H1 (cell line): ENCODE measurements at places on chromosomes 3 and 15.

- no peaks in the 10 kb centered on the region for H3K27me3 ChIP-seq
- no peak overlapping the region for H3K4me3 ChIP-seq
- H3K36me3 ChIP-seq: no peaks in the 10 kb centered on the region
- no peak for DNase-seq
- H3K27ac ChIP-seq: no peak overlapping the region
Observed at GRCh38 chr3:61520966-61521628, 40.3 kb upstream of the PTPRG start.

DNA sequence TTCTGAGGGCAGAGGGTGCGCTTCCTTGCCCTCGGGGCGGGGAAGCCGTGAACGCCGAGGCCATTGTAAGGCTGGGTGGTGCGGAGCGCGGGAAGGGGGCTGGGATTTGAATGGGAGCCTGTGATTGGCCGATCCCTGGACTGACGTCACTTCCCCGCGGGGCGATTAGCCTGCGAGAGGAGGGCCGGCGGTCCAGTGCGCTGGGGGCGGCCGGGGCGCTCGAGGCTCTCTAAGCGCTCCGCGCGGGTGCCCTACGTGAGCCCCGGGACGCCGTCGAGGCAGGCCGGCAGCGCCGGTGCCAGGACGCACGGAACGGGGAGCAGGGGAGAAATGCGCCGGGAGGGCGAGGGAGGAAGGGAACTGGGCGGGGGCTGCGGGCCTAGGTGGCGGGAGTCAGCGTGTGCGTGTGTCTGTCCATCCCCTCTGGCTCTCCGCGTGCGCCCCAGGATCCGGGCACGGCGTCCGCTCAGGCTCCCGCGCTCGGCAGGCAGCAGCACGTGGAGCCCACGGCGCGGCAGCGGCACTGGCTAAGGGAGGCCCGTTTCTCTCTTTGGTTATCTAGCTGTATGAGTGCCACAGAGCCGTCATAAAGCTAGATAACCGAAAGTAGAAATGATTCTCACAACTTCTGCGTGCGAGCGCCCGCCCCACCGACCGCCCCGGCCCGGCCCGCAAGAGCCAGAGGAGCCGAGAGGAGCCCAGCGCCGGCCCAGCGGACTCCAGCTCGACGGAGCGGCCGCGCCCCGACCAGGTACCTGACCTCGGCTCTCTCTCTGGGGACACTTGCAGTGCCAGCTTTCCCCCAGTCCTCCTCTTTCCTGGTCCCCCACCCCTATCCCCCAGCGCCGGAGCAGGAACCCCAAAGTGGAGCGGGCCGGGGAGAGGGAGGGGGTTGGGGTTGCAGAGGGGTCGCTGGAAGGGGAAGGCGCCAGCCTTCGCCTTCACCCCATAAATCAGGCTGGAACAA, 33.1 kb upstream of the POLG start:
- H3K36me3 ChIP-seq: no peaks in the 10 kb centered on the region
- peaks cover 100% of the 10 kb centered on the region for H3K27me3 ChIP-seq
- H3K4me3 ChIP-seq: peak overlapping the region; percentile 50
- no peak overlapping the region for H3K27ac ChIP-seq
- peaks cover 3% of the 10 kb centered on the region for H3K4me1 ChIP-seq

DNA sequence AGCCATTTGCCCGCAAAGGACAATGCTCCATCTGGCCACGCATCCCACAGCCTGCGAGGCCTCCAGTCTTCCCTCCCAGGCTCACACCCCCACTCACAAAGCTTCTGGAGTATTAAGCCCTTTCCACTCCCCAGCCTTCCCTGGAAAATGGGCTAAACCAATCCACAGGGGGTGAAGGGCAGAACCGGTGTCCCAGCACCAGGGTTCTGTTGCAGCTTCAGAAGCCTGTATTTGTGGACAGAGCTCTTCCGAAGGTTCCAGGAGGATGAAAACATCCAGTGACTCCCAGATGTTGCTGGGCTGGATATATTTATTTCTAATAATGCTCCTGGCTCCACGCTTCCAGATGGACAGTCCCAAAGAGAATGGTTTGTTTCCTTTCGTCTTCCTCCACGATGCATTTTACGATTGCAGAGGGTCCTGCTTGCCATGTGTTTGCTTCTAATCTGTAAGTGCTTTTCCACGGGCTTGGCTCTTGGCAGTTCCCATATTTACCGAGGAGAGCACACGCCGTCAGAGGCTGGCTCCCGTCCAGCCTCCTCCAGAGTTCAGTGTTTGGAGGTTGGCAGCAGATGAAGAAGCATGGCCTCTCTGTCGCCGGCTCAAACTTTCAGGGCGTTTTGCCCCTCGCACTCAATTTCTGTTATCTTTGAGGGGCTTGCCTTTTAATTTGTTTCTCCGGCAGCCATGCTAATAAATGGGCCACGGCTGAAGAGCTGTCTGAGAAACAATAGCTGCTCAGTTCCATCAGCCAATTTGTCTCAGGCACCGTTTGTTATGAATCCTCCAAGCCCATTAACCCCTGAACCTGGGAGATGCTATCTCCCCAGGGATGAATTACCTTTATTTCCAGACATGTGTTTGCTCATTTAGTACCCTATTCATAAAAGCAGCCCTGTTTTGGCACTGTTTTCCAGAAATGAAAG, 367.9 kb upstream of the PROK2 start:
- DNase-seq: no peak
- H3K36me3 ChIP-seq: no peaks in the 10 kb centered on the region
- H3K27me3 ChIP-seq: no peaks in the 10 kb centered on the region
- H3K4me3 ChIP-seq: no peak overlapping the region
- no peaks in the 10 kb centered on the region for H3K4me1 ChIP-seq

GRCh38 chr3:158925021-158925420, 123.2 kb downstream of the MFSD1 start:
- H3K4me1 ChIP-seq: no peaks in the 10 kb centered on the region
- no peaks in the 10 kb centered on the region for H3K27me3 ChIP-seq
- no peak for DNase-seq
- H3K4me3 ChIP-seq: no peak overlapping the region

DNA sequence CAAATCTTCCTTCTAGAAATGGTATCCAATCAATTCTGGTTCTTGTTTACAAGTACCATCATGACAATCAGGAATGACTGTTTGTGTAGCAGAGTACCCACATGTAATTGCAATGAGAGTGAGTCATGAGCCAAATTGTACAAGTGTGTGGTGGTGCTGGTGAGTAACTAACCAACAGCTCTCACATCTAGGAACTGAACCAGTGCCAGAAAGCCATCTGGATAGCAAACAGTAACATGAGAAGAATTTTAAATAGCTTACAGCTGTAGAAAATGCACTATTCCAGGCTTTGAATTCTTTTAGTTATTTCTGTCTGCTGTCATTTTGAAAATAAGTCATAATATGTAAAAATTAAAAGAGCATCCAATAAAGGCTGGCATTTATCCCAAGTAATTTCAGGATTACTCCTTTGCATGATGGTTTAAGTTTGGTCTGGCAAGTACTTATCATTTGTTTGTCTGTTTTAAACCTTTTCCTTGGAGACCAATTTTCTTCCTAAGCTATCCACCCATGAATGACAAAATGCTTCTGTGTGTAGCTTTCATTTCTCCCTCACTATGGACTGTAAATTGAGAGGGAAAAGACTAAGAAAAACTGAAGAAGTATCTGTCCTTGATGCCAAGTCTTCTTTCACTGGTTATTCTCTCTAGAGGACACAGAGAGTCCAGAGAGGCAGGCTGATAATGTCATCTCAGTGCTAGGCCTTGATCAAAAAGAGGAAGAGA, 60.0 kb downstream of the PIK3CB start:
- peak; percentile 4 for DNase-seq
- H3K4me3 ChIP-seq: no peak overlapping the region
- no peaks in the 10 kb centered on the region for H3K4me1 ChIP-seq

GRCh38 chr15:66619152-66619903, 53.5 kb upstream of the LCTL start:
- no peaks in the 10 kb centered on the region for H3K36me3 ChIP-seq
- H3K4me1 ChIP-seq: peaks cover 18% of the 10 kb centered on the region
- H3K4me3 ChIP-seq: no peak overlapping the region
- H3K27ac ChIP-seq: no peak overlapping the region

DNA sequence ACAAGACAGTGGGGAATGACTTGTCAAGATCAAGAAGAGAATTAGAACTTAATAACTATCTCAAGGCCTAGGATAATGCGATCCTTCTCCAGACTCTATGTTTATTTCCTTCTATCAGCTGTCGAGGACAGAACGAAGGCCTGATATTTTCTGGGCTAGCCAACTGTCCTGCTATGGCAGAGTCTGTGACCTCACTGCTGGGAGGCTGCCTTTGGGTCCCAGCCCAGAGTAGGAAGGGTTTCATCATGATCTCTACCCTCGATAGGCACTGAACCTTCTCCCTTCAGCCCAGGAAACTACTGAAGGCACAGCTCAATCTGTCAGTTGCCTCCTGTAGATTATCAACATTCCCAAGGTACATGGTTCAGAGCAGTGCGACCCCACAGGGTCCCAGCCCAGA, 237.2 kb downstream of the ATP8B4 start:
- H3K27ac ChIP-seq: no peak overlapping the region
- no peaks in the 10 kb centered on the region for H3K36me3 ChIP-seq
- no peaks in the 10 kb centered on the region; the same call in 1 of the 2 replicates for H3K4me1 ChIP-seq
- no peak overlapping the region for H3K4me3 ChIP-seq

DNA sequence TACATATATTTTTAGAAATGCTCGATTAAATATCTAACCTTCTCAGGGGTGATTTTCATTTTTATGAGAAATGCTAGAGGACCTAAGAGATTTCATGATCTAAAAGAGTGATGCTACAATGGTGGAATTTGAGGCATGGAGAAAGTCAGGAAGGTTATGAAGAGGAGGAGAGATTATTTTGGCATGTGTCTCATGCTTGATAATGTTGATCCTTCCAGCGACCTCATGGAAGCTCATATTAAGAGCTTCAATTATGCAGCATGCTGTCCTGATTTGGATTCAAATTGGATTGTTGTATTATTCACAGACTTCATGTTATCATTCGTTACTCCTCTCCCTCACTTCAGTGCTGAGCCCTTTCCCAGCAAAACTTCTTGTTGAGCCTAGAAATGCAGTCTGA, 112.5 kb downstream of the RAP2B start:
- H3K36me3 ChIP-seq: no peaks in the 10 kb centered on the region
- H3K27ac ChIP-seq: no peak overlapping the region
- no peak for DNase-seq
- no peak overlapping the region for H3K4me3 ChIP-seq

GRCh38 chr3:80141557-80141956, 373.8 kb upstream of the ROBO1 start:
- DNase-seq: no peak
- H3K4me1 ChIP-seq: no peaks in the 10 kb centered on the region
- no peak overlapping the region for H3K27ac ChIP-seq
- no peaks in the 10 kb centered on the region for H3K36me3 ChIP-seq
- no peaks in the 10 kb centered on the region for H3K27me3 ChIP-seq
- no peak overlapping the region for H3K4me3 ChIP-seq

DNA sequence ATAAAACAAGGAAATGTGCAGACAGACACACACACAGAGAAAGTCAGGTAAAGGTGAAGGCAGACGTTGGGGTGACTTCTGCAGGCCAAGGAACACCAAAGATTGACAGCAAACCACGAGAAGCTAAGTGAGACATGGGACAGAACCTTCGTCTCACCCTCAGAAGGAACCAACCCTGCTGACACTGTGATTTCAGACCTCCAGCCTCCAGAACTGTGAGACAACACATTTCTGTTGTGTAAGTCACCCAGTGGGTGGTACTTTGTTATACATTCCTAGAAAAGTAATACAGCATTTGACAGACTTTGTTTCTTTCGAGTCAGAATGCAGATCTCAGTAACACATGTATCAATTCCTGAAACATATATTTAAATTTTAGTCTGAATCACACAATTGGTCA, 7.1 kb downstream of the WDR72 start:
- no peaks in the 10 kb centered on the region for H3K36me3 ChIP-seq
- no peak for DNase-seq
- no peaks in the 10 kb centered on the region for H3K4me1 ChIP-seq
- no peak overlapping the region for H3K27ac ChIP-seq

- H3K4me3 ChIP-seq: no peak overlapping the region
- DNase-seq: no peak
- H3K27ac ChIP-seq: no peak overlapping the region
- H3K27me3 ChIP-seq: no peaks in the 10 kb centered on the region
Observed at GRCh38 chr15:67879440-67880129, 39.7 kb upstream of the RNU6-1 start.

DNA sequence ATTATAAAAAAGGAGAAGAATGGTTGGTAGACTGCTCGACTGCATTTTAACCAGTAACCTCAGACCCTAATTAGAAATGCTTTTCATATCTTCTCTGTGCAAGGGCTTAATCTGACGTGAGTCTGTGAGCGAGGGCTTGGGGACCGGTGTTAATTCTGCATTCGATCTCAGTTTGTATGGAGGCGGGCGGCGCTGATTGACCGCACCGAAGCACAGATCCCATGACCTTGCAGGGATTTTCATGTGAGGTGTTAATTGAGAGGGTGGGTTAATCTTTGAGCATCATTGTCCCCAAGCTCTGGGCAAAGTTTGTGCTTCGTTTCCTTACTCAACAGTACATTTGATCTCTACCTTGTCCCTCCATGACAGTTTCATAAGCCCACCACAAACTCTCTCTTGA, 250.9 kb downstream of the NR2F2 start:
- no peak for DNase-seq
- no peak overlapping the region for H3K4me3 ChIP-seq
- no peak overlapping the region for H3K27ac ChIP-seq
- H3K4me1 ChIP-seq: no peaks in the 10 kb centered on the region
- no peaks in the 10 kb centered on the region for H3K27me3 ChIP-seq
- no peaks in the 10 kb centered on the region for H3K36me3 ChIP-seq

GRCh38 chr15:80264031-80264430, 12.0 kb upstream of the CTXND1 start:
- no peaks in the 10 kb centered on the region for H3K4me1 ChIP-seq
- H3K27me3 ChIP-seq: no peaks in the 10 kb centered on the region
- no peaks in the 10 kb centered on the region for H3K36me3 ChIP-seq
- H3K4me3 ChIP-seq: no peak overlapping the region
- DNase-seq: no peak
